ENCODE measurements at places on chromosomes 13 and 19.

DNA sequence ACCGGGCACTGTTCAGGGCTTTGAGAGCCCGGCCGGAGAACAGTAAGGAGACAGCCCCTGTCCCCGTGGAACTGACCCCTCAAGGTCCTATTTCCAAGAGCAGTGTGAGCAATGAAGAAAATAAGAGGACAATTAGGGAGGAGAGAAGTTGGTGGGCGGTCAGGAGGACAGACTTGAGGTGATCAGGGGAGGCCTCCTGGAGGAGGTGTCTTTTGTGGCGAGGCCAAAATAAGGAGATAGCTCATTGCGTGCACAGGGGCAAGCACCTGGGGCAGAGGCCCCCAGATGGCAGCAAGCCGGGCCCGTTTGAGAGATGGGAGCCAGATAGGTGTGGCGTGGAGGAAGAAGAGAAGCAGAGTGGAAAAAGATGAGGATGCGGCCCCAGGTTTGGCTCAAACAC, 2.8 kb upstream of the LRRC4B start:
- DNase-seq, result no peak

DNA sequence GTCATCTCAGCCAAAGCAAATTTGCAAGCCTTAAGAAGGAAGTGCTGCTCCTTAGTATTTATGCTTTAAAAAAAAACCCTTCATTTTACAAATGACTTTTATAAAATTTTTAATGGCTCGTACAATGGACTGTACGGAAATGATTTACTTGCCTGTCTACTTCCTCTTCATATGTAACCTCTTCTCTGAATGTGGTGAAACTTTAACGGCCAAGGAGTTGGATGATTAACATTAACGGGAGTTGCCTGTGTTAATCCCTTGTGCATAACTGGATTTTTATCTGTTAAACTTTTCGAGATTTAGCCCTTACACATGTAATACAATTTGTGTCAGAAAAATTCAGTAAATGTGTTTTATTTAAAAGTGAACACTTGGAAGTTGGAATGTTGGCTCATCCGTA, 429.4 kb downstream of the TBC1D4 start:
- DNase-seq, result no peak

DNA sequence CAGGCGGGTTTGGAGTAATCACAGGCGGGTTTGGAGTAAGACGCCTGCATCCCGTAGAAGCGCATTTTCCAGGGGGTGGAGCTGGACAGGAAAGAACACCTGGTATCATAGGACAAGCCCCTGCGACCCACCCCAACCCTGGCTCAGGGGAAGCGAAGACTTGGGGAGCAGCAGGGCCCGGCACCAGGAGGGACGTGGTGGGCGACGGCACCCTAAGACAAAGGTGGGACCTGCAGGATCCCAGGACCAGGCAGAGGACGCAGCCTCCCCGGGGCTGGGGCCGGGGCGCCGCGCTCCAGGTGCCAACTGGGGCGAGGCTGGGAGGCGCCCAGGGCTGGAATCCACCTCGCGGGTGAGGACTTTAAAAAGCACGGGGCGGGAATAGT, 520 bp downstream of the ZNF600 start:
- DNase-seq, result peak; percentile 56

DNA sequence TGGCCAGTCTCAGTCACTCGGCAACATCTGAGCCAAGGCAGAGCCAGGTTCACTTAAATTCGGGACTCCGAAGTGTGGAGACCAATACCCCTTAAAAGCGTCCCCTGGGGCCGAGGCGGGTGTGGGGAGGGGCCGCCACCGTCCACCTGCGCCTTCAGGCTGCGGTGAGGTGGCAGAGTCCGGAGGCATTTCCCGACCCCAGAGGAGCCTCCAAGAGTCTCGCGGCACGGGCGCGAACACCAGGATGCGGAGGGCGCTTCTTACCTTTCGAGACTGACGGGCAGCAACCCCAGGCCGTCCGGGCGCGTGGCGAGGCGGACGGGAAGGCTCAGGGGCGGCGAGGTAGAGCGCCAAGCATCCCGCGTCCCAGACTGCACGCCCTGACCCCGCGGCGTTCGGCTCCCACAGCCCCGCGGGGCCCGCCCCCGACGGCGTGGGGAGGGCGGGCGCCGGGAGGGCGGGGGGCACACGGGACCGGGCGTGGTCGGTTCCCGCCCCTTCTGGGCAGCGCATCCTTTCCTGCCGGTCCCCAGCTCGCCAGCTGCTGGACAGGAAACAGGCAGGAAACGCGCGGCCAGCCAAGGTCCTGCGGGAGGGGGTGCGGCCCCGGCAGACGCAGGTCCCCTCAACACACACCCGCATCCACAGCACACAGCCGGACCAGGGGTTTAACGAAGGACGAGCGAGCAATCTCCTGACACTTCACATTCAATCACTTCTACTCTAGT, at the start of gene THSD1:
Gene THSD1, minus strand, starts transcription at position 406 of the 728 bp plus-strand sequence. CDS start 3,572 bp downstream, outside the sequence.
- DNase-seq, result peak; percentile 75

- no peak for DNase-seq
Measured at GRCh38 chr13:98719527-98720250, 32.8 kb downstream of the SLC15A1 start.
